ENCODE measurements at places on chromosomes 2 and 18. TPM values are rescaled to one million over a fixed set of nuclear protein-coding genes. Genes with fewer than 3 reads are reported as not detected.

The LOXHD1 gene
- total RNA-seq, result not detected

The TMEM169 gene
- 2.3 TPM for total RNA-seq

DNA sequence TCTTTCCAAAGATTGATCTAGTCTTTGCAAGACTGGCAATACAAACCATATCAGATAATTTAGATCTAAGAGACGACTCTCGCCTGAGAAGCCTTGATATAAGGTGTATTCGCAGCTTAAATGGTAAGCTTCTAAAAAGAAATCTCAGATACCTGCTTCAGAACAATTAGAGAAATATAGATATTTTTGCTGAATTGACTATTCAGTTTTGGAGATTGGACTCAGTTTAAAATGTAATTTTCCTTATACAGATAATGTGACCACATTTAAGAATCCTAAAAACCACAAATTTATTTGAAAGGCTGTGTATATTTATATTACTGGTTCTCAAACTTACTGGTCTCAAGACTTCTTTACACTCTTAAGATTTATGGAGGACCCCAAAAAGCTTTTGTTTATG lies 15.4 kb downstream of the PAPOLG start:
- DNase-seq, result no peak

GRCh38 chr2:191521608-191522208 lies 156.2 kb upstream of the NABP1 start:
- DNase-seq, result no peak

GRCh38 chr2:105181282-105181681 lies 60.3 kb upstream of the GPR45 start:
- no peak for DNase-seq

DNA sequence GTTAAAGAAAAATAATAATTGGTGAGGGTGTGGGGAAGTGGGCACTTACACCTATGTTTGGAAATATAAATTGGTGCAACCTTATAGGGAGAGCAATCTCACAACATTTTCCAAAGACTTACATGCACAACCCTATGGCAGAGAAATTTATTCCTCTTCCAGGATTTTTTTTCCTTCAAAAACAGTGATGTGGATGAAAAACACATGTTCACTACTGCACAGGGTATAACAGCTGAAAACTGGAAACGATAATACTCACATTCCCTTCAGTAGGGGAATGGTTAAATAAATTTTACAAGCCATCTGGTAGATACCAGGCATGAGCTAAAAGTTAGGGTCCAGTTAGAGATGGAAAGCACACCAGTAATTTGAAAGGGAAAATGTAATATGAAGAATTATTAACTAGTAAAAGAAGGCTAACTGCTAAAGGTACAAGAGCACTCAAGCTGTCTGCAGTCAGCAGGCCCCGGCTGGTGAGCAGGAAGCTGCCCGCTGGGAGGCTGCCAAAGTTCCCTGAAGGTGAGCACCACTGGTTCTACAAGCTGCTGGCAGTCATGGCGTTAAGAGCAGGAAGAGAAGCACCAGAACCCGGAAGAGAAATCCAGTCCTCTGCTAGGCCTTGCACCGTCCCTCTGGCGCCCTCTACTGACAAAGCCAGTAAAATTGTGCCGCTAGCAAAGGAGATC lies 28.4 kb upstream of the CASP8 start:
- DNase-seq, result peak; percentile 92

The PDCD1 gene
- total RNA-seq, result 17.9 TPM

- DNase-seq, result no peak
Measured at GRCh38 chr2:191574232-191574631, 103.7 kb upstream of the NABP1 start.

DNA sequence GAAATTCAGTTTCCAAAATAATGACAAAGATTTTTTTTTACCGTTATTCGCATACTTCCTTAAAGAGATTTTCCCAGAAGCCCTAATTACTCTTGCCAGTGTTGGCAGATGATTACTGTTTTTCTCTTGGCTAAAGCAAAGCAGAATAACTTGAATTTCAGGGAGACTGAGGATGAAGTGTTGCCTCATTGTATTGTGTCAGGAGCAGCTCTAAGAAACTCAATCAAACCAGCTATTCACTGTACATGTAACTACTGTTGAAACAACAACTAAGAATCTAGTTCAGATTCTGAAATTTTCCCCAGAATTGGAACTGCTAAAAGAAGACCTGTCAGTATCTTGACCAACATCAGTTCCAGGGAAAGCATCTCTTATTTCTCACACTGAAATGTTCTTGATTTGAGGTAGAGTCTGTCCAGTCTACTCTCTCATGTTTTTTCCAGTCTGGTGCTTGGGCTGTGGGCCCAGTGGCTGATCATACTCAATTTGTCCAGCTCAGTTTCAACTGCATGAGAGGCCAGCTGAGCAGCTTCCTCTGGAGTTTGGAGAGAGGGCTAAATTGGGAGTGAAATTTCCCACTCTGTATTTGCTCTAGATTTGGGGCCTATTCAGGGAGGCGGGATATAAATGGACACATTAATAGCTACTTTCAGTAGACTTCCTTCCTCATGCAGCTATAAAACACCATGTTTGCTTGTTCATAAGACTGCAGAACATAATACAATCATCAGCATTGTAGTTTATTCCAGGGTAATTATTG lies 78.5 kb downstream of the PPP1R1C start:
- no peak for DNase-seq

- peak; percentile 28 for DNase-seq
Measured at GRCh38 chr18:2627821-2628276, 27.7 kb upstream of the SMCHD1 start.

GRCh38 chr2:180046776-180047175 lies 39.7 kb upstream of the CWC22 start:
- no peak for DNase-seq

DNA sequence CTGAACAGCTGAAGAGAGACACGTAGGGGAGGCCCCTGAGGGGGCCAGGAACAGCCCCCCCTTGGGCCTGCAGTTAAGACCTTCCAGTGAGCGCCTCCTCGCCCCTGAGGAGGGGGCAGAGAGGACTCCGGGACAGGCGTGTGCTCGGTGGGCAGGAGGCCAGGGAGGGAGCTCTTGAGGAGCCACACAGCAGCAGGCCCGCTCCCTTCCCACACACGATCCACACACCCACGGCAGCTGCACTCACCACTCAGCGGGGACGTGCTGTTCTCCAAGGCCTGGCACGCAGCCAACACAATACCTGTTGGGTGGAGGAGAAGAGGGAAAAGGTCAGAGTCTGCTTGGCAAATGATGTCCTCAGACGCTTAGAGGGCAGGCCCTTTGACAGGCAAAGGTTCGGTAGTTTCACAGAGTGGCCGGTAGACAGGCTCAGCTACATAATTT lies 39.0 kb downstream of the TGFA start:
- DNase-seq, result no peak

The DHRS9 gene
- not detected for total RNA-seq

- DNase-seq, result no peak
Measured at GRCh38 chr2:238709325-238710025, 138.4 kb upstream of the TWIST2 start.

The UBXN4 gene
- total RNA-seq, result 126 TPM

GRCh38 chr2:163401481-163401880 lies 334.3 kb downstream of the FIGN start:
- no peak for DNase-seq

DNA sequence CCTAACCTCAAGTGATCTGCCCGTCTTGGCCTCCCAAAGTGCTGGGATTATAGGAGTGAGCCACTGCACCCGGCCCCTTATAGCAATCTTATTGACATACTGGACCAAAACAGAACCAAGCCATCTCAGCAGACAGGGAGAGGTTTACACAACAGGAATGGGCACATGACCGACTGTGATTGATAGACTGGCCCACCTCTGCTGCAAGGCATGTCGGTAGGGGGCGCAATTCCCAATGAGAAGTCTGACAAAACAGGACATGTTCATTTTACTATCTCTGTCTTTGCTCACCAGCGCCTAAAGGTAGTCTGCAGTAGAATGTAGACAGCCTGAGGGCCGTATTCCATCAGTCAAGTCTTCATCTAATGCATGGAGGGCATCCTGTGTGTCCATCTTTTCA lies 2.0 kb downstream of the LYPD6B start:
- peak; percentile 66 for DNase-seq

The KIAA1328 gene
- 8.6 TPM for total RNA-seq

All from activated CD4-positive, alpha-beta memory T cell treated with anti-CD3 and anti-CD28 coated beads, Interleukin-2, amount 10 ng/mL, durations not matched to agents 7 days and 5 days (primary cell).